ENCODE measurements at places on chromosomes 16 and 17.

DNA sequence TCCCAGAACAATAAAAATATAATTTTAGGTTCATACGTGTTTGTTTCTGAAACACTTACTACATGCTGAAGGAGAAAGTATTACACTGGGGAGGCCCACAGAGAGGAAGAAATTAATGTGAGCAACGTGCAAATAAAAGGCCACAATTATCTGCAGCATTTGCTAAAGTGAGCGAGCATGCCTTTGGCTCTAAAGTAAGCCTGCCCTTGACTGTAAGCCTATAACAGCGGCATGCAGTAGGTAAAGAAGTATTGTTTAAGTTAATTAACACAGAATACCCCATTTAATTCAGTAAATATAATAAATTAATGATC, 13.2 kb upstream of the COTL1 start:
- DNase-seq, result no peak

DNA sequence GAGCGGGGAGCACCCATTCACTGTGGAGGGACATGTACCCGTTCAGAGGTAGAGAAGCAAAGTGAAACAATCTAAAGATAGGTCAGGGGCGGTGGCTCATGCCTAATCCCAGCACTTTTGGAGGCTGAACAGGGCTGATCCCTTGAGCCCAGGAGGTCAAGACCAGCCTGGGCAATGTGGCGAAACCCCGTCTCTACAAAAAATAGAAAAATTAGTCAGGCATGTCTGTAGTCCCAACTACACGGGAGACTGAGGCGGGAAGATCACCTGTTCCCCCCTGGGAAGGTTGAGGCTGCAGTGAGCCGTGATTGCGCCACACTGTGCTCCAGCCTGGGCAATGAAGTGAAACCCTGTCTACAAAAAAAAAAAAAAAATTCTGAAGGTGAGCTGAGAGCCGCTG, 21.7 kb downstream of the MYL4 start:
- DNase-seq, result no peak

DNA sequence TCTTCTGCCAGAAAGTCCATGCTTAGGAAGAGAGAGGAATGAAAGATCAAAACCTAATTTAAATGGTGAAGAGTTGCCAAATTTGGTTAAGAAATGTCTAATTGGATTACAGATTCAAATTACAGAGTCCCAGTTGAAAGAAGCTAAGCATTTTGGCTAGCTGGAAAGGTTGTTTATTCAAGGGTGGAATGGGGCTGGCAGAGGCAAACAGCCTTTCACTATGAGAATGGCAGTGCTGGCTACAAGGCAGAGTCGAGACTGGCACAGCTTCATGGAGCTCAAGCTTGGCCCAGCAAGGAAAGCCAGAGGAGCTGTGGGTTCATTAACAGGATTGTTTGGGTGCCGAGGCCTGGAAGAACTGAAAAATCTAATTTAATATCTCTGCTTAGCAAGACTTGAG, 13.6 kb downstream of the MAP3K3 start:
- no peak for DNase-seq

GRCh38 chr17:45436161-45436560, 3.5 kb upstream of the ARHGAP27 start:
- no peak for DNase-seq

GRCh38 chr16:53864819-53865493, 161.0 kb downstream of the FTO start:
- no peak for DNase-seq

- DNase-seq, result no peak
Observed at GRCh38 chr17:47701608-47702007, 7.6 kb downstream of the TBKBP1 start.

GRCh38 chr17:49944273-49944870, 24.6 kb upstream of the DLX4 start:
- no peak for DNase-seq

DNA sequence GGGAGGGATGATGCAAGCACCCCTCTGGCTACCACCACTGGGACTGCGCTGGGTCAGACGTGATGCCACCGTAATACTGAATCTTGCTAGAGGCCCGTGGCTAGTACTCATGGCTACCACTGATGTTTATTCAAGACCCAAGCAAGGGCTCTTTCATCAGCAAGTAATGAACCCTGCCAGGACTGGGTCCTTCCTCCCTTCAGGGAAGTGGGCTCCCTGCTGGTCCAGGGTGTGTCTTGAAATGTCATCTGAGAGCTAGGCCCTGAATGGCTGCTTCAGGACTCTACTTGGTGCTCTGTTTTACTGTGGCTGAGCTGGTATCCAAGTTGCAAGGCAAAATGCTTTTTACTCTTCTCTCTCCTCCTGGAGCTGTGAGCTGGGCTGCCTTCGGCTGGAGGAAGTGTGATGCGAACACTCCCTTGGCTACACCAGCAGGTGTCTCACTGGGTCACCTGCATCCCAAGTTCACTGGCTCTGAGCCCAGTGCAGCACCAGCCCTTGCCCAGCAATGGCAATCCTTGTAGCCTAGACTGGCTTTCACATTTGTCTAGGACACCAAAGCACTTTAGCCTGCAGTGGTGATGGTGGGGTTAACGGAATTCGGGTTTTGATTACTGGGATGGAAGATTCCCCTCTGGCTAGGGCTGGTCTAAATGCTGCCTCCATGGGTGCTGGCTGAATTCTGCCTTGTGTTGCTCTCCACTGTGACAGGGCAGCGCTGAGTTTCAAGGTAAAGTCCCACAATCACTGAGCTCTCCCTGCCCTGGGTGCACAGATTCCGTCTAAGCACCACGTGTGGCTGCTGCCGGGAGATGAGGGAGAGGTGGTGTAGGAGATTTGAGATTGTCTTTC, 98.6 kb downstream of the USP22 start:
- DNase-seq, result no peak

GRCh38 chr16:50067290-50067853, 1.6 kb downstream of the HEATR3 start:
- peak; percentile 17 for DNase-seq

DNA sequence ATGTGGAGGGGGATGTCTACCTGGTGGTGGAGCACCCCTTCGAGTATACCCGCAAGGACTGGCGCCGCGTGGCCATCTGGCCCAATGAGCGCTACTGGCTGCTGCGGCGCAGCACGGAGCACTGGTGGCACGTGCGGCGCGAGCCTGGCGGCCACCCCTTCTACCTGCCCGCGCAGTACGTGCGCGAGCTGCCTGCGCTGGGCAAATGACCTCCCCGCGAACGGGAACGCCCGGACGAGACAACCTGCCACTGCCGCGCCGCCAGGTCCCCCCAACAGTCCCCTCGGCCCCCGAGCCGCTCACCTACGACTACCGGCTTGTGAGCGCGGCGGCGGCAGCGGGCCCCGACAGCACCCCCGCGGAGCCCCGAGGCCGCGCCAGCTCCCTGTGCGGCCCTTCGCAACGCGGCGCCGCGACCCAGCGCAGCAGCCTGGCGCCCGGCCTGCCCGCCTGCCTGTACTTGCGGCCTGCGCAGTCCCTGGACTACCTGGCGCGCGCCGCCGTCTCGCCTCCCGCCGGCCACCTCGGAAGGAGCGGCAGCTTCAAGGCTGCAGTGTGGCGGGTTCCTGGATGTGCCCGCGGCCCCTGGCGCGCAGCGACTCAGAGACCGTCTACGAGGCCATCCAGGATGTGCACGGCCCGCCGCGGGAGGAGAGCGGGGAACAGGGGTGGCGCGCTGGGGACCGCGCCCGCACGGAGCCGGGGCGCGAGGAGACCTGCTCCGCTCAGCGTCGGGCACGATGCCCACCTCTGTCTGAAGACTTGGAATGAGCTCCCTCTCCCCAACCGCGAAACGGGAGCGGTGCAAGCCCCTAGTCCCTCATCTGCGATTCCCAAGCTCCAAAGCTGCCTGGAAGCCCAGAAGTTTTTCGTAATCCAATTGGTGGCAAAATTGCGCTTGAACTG, 48.7 kb upstream of the AMZ2 start:
- DNase-seq, result peak; percentile 58

- DNase-seq, result peak; percentile 58
Observed at GRCh38 chr16:85615014-85615851, 2.1 kb downstream of the GSE1 start.

DNA sequence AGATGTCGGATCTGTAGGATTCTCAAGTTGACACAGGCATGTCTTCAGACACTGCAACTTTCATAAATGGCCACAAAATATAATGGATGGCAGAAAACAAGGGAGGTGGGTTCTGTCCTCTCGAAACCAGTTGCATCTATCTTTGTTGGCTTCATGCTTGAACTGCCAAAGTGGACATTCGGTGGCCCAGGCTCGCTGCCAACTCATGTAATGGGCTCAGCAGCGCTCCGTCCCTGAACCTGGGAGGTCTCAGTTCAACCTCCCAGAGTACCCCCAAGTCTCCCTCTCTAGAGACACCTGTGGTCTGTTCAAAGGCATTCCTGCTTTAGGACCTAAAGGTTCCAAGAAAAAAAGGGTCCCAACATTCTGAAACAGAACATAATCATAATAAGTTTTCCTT, 71.9 kb downstream of the NXN start:
- DNase-seq, result no peak

DNA sequence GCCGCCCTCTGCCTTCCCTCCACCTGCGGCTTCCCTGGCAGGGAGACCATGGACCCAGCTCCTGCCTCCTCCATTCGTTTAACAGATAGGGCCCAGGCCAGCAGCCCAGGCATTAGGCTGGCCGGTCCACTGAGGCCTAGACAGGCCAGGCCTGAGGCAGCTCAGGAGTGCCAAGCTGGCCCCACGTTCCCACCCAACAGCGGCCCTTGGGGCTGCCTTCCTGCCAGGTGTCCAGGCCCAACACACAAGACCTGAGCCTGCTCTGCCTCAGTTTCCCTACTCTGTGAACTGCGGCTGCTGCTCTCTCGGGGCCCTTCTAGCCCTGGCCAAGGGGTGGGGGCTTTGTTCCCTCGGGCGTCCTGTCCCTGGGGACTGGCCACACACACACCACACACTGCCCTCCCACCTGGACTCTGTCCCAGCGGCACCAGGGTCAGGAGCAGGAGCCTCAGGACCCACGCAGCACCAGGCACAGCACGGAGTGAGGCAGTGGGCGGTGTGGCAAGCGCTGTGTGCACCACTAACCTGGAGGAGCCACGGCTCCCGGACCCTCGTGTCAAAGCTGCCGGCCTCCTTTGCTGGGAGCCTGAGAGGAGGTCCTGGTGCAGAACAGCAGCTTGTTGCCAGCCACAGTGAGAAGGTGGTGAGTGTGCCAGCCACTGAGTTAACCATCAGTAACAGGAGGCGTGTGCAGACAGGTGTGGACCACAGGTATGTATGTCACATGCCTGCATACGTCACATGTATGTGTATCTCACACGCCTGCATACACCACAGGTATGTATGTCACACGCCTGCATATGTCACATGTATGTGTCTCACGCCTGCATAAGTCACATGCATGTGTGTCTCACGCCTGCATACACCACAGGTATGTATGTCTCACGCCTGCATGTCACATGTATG, 14.6 kb upstream of the CDH15 start:
- no peak for DNase-seq

GRCh38 chr16:88458039-88458772, 5.1 kb downstream of the ZFPM1 start:
- no peak for DNase-seq

GRCh38 chr17:30292286-30292858, 628 bp upstream of the BLMH start:
- no peak for DNase-seq

GRCh38 chr17:3698139-3698538, 2.2 kb upstream of the P2RX5 start:
- DNase-seq, result no peak

DNA sequence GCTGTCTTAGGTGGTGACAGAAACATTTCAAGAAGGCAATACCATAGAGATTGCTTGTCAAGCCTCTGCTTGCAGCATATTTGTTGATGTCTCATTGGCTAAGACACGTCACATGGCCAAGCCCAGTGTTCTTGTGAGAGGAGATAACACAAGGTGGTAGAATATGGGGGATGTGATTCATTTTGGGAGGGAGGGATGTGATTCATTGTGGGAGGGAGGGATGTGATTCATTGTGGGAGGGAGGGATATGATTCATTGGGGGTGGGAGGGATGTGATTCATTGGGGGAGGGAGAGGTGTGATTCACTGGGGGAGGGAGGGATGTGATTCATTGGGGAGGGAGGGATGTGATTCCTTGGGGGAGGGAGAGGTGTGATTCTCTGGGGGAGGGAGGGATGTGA, 470.5 kb upstream of the SALL1 start:
- DNase-seq, result no peak

- DNase-seq, result no peak
Observed at GRCh38 chr16:24610416-24610755, 71.0 kb downstream of the RBBP6 start.

GRCh38 chr16:68236137-68236825, 354 bp upstream of the ESRP2 start:
- DNase-seq, result peak; percentile 40

DNA sequence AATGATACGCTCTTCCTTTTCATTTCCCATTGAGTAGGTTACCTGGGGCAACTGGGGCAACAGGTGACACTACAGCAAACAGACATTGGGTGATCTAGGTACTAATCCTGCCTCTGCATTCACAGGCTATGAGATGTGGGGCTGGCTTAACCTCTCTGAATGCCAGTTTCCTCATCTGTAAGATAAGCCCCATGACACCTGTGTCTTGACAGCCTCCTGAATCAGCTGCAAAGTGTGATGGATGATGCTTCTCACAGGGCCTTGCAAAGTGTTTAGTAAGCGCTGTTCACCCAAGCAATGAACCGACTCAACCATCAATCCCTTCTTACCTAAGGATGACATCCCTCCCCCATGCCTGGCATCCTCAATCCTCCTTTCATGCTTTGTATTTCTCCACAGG, 322.8 kb downstream of the XYLT1 start:
- DNase-seq, result no peak

DNA sequence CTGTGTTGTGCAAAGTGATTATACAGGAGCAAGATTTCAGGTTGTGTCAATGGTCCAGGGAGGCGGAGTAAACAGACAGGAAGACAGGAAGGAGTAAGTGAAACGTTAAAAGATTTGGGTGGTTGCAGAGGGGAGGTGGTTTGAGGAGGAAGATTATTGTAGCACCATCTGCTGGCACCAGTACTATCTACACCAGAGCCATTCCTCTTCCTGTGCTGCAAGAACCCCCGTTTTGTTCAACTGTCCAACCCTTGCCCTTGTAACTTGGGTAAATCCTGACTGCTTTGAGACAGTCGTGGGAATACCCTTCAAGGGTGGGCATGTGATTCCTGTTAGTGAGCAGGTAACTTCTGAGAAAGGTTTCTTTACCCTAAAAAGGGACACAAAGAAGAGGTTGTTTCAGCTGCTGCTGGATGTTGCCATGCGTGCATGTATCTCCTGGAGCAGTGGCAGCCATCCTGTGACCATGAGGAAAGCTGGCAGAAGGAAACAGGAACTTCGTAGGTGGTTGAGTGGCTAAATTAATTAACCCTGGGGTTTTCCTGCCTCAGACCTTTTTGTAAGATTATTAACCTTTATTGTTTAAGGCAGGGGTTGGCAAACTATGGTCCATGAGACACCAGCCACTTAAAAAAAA, 124.1 kb downstream of the PRKCA start:
- peak; percentile 33 for DNase-seq
